Activated CD8-positive, alpha-beta memory T cell treated with anti-CD3 and anti-CD28 coated beads for 24 hours (primary cell): ENCODE measurements at places on chromosomes 3 and 15.

DNA sequence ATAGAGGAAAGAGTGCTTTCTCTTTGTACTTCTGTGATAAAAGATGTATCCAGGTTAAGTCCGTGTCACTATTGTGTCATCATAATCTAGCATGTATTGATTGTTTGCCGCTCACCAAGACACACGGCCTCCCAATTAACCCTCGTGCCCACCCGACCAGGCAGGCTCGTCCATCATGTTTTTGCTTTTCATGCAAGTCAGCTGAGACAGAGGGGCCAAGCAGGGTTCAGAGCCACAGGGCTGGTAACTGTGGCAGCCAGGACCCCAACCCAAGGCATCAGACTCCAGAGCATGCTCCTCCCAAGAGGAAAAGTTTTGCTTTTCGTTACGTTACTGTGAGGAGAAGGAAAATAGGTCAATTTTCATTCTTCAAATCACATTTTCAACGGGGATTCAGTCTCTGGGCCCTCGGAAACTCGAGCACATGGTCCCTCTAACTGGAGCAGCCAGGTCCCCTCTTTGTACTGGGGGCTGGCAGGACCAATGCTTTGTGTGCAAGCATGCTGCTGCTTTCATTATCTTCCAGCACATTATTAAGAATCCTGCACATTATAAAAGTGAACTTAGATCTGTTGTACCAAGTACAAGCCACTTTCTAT, 161.1 kb upstream of the TOPAZ1 start:
- no peak for DNase-seq

DNA sequence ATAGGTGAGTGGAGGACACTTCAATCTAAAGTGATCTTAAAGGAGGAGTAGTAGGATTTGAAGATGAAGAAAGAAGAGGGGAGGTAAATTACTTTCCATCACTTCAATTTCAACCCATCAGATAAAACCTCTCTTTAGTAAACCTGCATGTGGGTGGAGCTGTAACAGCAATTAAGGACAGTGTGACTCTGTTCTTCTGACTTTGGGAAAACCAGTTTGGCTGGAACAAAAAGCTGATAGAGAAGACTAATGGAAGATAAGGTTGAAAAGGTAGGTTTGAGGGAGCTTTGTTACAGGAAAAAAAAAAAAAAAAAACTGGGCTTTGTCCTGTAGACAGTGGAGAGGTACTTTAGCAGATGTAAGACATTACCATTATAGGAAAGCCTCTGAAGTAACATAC, 4.5 kb upstream of the GSK3B start:
- no peak for DNase-seq

DNA sequence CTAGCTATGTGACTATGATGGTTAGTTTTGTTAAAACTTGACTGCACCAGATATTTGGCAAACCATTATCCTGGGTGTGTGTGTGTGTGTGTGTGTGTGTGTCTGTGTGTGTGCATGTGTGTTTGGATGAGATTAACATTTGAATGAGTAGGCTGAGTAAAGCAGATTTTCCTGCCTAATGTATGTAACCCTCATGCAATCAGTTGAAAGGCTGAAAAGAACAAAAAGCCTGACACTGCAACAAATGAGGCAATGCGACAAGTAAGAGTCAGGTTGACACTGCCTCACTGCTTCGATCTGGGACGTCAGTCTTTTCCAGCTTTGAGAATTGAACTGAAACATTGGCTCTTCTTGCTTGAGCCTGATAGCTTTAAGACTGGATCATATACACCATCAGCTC, 643.0 kb downstream of the NAALADL2 start:
- DNase-seq: no peak

DNA sequence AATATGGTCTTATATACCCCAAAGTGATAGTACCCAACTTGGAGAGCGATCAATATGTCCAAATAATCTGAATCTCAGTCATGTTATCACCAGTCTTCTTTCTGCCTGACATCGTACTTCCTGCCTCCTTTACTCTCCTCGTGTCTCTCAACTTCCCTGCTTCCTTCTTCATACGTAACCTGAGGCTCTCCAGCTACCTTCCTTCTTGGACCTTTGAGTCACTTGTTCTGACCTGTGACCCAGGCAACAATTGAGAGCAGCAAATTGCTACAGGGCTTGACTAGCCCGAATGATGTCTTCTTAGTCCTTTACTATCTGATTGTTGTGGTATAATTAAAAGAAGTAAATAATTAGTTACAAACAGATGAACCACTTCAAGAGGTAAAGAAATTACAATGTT, 145.9 kb upstream of the MBNL1 start:
- no peak for DNase-seq

GRCh38 chr15:78414621-78415250, 23.3 kb upstream of the IREB2 start:
- no peak for DNase-seq

DNA sequence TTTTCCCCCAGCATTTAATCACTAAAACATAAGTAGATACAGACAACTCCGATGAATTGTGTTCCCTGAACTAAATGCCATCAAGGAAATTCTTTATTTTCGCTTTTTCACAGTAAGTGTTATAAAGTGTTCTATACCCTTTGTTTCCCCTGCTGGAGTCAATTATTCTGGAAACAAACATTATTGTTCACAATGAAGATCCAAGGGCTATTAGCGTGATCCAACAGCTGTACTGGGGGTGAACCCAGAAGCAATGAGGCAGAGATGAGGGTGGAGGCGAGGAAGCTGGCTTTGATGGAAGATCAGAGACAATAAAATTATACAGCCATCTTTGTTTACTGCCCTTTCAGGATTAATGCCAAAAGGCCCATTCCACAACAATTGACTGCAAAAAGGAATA, 250.3 kb upstream of the IGF1R start:
- no peak for DNase-seq

DNA sequence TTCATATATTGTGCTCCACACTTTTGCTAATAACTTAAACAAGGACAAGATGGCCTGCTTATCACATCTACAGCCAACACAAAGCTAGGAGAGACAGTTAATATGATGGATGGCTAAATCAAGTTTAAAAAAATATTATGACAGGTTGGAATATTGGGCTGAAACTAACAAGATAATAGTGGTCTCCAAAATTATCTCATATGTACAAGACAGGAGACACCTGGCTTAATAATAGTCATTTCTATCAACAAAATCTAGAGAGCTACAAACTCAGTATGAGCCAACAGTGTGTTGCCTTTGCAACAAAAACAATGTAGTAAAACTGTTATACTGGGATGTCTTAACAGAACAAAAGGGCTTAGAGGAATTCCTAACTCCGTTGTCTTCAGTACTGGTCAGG, 317.1 kb upstream of the COL8A1 start:
- DNase-seq: no peak

- DNase-seq: no peak
These were observed 32.9 kb downstream of the DNAJB8 start for GRCh38 chr3:128433837-128434165.

DNA sequence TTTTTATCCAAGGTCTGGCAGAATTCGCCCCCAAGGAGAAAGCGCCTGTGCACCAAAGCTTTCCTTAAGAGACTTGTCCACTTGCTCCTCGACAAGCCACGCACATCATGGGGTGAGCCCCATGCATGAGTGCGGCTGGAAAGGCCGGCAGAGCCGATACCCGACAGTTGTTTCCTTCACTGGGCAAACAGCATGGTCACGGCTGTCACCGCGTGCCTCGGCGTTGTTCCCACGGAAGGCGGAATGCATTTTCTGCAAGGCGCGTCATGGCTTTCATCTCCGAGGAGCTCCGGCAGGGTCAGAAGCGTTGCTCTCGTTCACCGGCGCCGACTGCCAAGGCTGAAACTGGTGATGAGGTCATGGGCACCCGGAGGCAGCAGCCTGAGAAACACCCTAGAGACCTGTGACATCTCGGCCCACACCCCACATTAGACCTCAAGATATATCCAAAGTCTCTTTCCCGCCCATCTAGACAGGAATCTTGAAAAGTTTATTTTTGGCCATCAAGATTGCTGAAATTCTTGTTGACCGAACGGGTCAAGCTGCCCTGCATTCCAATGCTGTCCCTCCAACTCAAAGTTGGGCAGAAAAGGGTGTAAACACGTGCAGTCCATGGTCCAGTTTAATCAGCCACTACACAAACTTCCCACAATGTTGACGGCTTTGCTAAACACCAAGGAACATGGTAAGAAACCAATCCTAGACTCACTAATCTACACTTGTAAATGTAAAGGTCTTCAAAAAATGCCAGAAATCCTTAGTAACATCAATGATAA, 604 bp upstream of the TJP1 start:
- no peak for DNase-seq

GRCh38 chr15:32651229-32651837, 9.8 kb downstream of the SCG5 start:
- DNase-seq: peak; percentile 64

DNA sequence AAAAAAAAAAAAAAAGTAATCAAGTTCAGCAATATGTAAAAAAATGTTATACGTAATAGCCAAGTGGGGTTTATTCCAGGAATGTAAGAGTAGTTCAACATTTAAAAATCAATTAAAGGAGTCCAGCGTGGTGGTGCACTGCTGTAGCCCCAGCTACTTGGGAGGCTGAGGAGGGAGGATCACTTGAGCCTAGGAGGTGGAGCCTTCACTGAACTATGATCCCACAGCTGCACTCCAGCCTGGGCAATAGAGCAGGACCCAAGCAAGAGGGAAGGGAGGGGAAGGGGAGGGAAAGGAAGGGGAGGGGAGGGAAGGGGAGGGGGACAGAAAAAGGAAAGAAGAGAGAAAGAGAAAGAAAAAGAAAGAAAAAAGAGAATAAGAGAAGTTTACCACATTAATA, 10.7 kb upstream of the TOPBP1 start:
- no peak for DNase-seq

DNA sequence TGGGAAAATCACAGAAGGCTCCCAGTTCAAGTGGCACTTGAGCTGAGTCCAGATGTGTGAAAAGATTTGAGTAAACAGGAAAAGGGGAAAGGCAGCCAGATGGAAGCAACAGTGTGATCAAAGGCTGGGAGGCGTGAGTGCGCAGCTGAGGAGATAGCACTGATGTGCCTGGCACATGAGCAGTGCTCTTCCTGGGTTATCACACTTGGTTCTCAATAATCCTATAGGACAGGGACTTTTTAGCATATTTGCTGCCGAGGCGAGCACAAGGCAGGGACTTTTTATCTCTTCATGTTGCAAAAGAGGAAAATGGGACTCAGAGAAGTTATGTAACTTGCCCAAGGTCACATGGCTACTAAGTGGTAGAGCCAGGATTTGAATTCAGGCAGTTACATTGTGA, 39.6 kb downstream of the CORO2B start:
- DNase-seq: no peak

DNA sequence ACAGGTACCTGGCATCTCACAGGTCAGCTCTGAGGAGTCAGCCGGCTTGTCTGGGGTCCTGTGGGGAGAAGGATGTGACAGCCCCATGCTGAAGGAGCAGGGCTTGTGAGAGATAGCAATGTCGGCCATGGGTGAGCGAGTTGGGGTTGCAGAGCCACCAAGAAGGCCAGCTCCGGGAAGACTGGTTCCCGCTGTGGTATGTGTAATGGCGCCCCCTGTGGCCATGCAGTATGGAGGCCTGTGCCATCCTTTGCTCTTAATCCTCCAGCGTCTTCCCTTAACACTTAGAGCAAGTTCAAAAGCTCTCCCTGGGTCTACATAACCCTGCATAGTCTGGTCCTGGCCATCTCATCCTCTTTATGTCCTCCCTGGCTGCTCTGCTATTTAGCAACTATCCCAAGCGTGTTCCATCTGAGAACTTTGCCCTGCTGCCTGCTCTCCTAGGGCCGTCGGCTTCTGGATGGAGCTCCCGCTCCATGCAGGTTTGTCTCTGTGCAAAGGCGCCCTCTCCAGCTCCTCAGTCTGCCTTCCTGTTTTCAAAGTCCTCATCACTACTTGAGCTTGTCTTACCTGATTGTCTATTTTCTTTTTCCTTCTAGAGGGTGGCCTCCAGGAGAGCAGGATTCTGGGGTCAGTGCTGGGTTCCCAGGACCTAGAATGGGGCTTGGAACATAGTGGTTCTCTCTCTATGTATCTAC, 40.8 kb upstream of the IQCF6 start:
- DNase-seq: no peak

DNA sequence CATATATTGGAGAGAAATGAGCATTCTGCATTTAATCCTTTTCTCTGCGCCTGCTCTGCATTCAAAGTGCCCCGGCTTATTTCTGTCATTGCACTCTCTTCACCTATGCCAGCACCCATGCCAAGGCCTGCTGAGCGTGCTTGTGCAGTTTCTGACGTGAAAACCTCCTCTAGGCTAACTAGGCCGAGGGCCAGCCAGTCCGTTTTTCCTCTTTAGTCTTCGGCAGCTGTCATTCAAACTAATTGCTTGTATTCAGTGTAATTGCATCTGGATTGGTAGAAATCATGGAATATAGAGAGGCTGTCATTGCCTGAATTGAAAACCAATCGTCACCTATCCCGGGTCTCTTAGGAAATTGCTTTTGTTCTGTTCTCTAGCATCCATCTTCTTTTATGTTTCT, 94.0 kb downstream of the ARPP21 start:
- no peak for DNase-seq

- no peak for DNase-seq
These were observed 87.0 kb downstream of the KLHL25 start for GRCh38 chr15:85707519-85708338.

DNA sequence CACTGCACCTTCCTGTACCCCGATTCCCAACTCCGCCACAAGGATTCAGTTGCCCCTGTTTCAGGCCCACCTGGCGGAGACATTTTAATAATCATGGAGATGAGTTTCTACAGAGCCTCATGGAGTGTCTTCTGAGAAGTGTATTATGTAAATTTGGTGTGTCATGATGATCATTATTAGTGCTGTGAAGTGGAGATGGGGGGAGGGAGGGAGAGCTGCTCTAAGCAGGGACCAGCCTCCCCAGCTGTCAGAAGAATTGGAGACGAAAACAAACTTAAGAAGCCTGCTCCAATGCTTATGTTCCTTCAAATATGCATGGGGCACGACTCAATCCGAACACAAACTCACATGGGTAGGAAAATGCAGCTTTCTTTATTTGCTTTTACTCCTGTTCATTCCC, 127.8 kb downstream of the EPHB1 start:
- no peak for DNase-seq

DNA sequence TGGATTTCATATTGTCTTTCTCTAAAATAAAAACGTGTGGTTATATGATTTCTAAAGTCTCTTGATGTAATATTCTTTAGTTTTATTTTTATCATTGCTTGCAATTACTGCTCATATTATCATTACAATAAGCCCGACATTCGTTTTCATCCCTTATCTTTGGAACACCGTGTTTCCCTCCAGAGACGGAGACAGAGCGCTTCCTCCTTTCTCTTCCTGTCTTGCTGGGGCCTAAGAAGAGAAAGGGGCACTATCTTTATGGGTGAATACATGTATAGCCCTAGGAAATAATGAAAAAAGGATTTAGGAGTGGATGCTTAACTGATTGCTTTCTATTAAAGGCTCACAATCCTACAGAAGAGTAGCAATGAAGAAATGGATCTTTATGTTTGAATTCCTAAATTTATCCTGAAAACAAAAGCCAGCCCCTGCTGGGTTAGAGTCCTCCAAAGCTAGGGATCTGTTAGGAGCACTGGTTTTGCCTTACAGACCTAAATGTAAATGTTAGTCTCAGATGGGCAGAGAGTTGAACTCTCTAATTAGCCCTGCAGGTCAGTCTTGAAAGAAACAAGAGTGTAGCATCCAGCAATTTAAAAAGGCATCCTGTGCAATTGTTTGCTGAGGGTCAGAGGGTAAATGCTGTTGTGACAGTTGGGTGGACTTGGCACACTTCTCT, 145.1 kb downstream of the TP63 start:
- DNase-seq: no peak

- no peak for DNase-seq
These were observed 81.8 kb downstream of the TP63 start for GRCh38 chr3:189712906-189713483.
